MCF 10A (cell line): ENCODE measurements at places on chromosomes 12 and 14.
A peak's percentile ranks its signal among the peaks of the same experiment; 100 is the strongest.

GRCh38 chr12:123097561-123098084 is 53.3 kb downstream of the PITPNM2 start:
- no peak for DNase-seq

DNA sequence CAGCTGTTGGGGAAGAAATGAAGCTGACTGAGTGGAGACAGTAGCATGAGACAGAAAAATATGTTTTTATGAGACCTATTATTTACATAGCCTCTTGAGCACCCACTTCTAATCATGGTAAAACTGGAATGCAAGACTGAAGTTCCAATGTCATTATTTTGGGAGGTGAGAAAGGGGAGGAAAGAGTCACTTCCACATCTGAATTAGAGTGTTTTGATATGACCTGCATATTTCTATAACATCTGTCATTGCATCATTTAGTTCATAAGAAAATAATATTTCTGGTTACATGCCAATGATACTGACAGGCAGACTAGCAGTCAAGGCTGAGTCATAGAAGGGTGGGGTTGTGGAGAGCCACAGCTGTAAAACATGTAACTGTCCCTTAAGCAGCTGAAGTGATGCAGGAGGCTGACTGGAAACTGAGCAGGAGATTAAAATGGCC is 26.7 kb downstream of the NTN4 start:
- peak; percentile 91 for DNase-seq

- no peak for DNase-seq
Observed at GRCh38 chr14:96564389-96564788, 62.2 kb downstream of the PAPOLA start.

DNA sequence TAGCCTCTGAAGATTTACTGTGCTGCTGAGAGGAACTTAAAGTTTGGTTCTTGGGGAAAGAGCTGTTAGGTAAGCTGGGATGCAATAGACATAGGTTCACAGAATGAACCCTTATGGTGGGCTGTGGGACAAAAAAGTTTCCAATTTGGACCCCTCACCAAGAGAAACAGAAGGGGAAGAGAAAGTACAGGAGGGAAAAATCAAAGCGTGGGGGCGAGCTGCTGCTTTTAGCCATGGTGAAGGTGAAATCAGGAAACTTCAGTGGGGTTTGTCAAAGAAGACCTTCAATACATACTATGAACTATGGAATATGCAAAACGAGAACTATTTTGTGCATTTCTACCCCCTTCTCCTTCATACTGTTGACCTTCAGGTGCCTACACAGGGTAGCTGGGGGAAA is 10.6 kb upstream of the NINJ2 start:
- no peak for DNase-seq

DNA sequence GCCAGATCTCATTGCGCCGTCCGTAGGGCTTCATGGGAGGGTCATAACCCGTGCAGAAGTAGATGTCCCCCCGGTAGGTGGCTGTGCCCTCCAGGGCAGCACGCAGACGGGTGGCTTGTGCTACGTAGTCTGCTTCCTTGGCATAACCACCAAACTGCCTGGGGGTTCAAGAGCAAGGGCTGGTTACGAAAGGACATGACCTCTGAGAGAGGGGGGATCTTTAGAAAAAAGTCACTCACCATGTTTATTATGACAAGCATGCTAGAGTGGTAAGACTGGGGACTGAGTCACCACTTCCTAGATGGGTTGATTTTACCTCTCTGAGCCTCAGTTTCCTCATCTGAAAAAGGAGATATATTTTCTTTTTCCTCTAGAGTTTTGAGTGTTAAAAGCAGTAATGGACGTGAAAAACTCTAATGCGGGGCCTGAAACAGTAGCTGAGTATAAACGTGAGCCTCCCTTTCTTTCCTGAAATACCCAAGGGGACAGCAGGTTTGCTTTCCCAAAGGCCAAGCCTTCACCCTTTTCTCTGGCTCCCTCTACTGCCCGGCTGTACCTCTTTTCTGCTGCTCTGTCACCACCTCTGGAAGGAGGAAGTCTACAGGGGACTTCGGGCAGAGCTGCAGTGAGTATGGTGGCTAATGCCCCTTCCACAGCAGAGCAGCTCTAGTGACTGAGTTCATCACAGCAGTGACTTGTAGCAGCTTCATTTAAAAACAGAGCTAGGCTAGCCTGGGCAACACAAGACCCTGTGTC is 23.5 kb upstream of the GPRC5D start:
- peak; percentile 55 for DNase-seq
